ENCODE measurements at places on chromosomes 12 and 14.

DNA sequence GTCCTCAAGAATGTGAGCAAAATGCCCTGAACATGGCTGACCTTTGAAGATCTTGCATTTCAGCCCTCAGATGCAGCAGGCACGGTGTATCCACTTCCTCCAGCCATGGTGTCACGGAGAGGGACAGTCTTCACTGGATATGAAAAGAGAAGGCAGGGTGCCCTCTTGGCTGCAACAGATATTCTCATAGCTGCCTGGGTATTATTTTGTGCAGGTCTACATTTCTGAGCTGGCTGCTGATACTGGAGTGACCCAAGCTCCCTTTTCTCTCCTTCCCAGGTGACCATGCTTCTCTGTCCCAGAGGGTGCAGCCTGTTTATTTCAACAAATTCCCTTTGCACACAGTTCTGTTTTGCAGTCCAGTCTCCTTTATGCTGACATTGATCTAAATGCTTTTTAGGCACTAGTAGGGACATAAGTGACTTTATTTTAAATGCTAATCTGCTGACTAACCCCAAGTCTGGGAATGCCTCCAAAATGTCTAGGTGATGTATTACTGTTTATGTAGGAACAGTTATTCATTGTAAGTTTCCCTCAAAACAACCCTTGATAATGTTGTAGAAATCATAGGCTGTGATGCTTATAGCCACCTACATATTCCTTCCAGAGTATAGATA, 17.4 kb upstream of the PYGL start:
- no peak for DNase-seq

DNA sequence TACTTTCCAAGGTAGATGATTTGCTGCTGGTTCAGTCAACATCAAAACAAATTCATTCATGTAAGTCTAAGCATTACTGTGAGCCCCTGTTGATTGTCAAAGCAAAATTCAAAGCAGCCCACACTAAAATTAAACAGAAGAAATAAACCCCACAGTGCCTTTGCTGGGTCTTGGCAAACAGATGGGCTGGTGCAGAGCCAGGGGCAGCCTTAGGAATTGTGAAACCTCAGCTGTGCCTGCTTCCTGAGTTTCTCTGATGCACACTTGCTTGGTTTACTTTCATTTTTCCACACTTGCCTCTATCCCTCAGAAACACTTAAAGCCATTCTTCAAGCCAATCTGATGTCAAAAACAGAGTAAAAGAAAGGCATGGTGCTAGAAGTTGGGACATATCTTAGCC, 6.6 kb upstream of the PLEKHG7 start:
- DNase-seq = no peak

- DNase-seq = no peak
Measured at GRCh38 chr12:104414581-104415341, 42.0 kb upstream of the CHST11 start.

- no peak for DNase-seq
Measured at GRCh38 chr12:60335745-60336144, 739.9 kb downstream of the SLC16A7 start.

- no peak for DNase-seq
Measured at GRCh38 chr12:99154216-99154982, 493.2 kb upstream of the GARIN6 start.

DNA sequence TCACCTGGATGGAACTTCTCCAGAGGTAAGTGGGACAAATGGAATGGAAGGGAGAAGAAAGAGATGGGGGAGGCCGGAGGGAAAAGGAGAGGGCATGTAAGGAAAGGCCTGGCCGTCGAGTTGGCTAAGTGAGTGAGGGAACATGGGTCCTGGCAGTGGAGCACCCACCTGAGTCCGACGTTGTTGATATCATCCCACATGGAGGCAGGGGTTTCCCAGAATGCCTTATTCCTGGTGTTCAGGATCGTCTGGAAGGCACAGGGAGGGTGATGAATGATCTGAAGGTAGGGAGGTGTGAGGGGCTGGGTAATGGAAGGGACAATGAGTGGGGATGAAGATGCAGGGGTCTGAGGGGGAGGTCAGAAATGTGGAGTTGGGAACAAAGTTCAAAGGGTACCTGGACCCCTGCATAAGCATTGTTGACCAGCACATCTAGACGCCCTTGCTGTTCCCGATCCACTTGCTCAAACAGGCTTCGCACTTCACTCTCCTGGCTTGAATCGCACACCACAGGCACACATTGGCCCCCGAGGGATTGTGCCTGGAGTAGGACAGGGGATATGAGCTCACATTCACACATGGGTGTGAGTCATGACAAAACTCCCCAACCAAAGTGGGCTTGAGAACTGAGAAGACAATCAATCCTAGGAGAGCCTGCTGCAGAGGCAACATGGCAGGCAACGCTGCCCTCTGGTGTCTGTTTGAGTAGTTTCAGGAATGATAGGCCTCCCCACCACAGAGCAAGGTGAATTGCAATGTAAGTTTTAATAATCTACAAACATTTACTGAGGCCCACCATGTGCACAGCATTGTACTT, 3.0 kb downstream of the DHRS1 start:
- DNase-seq = no peak

DNA sequence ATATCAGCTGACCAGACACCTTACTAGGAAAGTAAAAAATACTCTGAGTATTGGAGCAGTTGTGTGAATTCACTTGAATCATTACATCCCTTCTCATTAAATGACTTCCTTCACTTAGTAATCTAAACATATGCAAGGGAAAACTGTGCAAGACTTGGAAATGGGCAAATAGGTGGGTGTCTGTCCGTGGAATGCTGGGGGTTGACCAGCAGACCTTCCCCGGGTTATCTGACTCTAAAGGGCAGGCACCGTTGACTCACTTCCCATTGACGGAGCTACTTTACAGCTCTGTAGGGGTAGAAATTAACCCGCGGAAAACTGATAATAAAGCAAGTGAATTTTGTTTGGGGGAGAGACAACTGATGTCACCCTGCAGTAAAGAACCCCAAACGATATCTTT, 199.3 kb downstream of the TTC7B start:
- no peak for DNase-seq

DNA sequence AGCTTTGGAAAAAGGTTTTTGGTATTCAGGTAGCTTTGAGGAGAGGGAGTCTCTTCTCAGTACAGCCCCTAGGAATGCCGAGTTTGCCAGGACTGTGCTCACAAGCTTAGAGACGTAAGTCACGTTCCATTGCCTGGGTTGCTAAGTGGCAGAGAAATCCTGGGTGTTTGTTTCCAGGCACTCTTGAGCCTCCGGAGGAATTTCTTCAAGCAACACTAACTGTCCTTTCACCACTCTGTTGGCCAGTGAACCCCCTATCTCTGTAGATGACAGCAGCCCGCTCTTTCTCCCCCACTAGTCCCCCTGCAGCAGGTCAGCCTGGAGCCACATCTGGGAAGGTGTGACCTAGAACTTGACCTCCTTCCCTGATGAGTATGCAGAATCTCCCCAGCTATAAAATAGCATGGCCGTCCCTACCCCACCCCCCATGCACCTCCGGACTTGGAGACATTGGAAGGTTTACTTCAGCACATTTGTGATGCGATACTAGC, 162.7 kb downstream of the ZFP36L1 start:
- peak; percentile 84 for DNase-seq

GRCh38 chr12:112170376-112170775, 45.0 kb downstream of the TRAFD1 start:
- no peak for DNase-seq

- no peak for DNase-seq
Measured at GRCh38 chr12:108939594-108939993, 59.7 kb downstream of the DAO start.

DNA sequence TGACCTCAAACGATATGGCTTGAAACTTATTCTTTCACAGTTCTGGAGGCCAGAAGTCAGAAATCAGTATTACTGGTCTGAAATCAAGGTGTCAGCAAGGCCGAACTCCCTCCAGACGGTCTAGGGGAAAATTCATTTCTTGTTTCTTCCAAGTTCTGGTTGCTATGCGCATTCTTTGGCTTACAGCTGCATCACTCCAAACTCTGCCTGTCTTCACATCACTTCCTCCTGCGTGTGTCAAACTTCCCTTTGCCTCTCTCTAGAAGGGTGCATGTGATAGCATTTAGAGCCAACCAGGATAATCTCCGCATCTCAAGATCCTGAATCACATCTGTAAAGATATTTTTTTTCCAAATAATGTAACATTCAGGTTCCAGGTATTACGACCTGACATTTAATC, 62.8 kb downstream of the DENND5B start:
- no peak for DNase-seq

- no peak for DNase-seq
Measured at GRCh38 chr14:75877884-75878283, 103.9 kb downstream of the TGFB3 start.

DNA sequence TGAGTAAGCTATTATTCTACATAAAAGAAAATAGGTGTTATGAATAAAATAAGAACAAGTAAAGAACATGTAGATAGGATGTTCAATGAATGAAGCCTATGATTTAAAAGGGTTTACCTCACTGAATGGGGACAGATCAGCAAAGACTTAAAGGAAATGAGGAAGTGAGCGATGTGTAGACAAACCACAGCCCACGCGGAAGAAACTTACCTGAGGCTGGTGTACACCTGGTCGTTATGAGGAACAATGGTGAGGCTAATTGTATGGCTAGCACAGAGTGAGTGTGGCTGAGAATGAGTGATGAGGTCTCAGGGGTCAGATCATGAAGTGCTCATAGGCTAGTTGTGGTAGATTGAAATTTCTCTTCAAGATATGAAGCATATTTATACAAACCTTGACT, 221.7 kb downstream of the ALG10B start:
- no peak for DNase-seq

DNA sequence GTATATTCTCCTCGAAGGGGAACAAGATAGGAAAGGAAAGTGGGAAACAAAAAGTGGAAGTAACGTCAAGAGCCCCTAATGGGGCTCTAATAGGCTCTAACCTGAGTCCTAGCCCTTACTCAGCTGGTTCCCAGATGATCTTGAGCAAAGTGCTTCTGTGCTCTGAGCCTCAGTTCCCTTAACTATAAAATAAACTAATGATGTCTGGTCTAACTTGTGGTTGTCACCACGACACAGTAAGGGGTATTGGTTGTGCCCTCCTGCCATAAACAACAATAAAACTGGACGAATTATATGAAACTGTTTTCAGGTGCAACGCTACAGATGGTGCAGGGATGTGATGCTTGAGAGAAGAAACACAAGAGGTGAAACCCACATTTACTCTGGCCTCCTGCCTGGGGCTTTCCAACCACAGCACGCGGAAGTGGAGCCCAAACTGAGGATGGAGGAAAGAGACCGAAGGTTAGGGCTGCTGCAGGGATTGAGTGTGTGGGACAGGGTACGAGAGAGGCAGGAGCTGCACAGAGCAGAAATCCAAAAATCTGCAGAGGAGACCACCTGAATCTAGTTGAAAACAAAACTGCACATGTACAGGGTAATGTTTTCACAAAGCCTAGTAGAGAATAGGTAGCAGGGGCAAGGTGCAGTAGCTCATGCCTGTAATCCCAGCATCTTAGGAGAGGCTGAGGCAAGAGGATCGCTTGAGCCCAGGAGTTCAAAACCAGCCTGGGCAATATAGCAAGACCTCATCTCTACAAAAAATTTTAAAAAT, 45.6 kb upstream of the BCL2L14 start:
- DNase-seq = peak; percentile 62

- no peak for DNase-seq
Measured at GRCh38 chr12:53414756-53415417, 8.8 kb upstream of the AMHR2 start.

DNA sequence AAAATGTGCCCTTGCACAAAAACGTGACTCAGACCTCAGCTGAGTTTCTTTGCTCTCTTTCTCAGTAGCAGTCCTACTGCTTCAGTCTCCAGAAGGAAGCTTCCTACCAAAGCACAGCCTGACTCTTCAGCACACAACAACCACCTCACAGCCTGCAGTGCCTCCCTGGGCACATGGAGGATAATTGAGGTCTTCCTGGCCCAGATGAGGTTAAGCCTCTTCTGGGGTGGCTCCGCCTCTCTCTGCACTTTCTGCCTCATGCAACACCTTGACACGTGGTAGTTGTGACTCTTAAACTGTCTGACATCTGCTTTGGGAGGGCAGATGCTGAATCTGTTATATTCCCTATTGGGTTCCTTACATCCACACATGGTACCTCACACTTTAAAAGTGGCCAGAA, 33.8 kb downstream of the GIT2 start:
- DNase-seq = no peak

DNA sequence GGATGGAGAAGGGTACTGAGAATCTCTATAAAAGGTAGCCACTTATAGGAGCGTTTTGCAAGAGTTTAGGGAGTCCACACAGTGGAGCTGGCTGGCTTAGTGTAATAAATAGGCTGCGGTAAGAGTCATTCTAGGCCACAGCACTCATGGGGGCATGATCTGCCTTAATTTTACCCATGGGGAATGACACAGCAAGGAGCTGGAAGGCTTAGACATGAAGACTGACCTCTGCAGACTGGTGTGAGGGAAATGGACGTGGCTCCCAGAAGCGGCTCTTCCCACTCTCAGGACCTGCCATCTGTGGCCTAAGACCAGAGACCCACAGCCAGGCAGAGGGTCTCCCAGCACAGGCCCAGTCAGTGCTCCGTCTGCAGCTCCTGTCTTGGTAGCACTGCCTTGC, 173.3 kb downstream of the PPM1H start:
- no peak for DNase-seq

Measured in vagina (tissue), 2 donors.